ENCODE measurements at places on chromosomes 6 and 20.

GRCh38 chr6:105936972-105937371 is 149.2 kb upstream of the PRDM1 start:
- no peak for DNase-seq

GRCh38 chr20:2146080-2146867 is 44.6 kb downstream of the STK35 start:
- no peak for DNase-seq

GRCh38 chr20:62792940-62793756 is 3.1 kb upstream of the MRGBP start:
- no peak for DNase-seq

DNA sequence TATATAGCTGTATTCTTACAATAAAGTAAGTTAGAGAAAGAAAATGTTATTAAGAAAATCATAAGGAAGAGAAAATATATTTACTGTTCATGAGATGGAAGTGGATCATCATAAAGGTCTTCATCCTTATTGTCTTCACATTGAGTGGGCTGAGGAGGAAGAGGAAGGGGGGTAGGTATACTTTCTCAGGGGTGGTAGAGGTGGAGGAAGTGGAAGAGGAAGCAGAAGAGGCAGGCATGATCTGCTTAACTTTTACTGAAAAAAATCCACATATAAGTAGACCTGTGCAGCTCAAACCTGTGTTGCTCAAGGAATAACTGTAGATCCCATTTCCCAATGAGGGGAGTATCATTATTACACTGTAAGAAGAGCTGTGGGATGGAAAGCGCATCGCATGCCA is 714.2 kb downstream of the KIF16B start:
- no peak for DNase-seq

- DNase-seq = no peak
Observed at GRCh38 chr20:23614163-23614562, 8.4 kb upstream of the CST9 start.

GRCh38 chr6:30485236-30485635 is 4.1 kb upstream of the HLA-E start:
- no peak for DNase-seq

- no peak for DNase-seq
Observed at GRCh38 chr6:122894791-122895190, 101.2 kb upstream of the CLVS2 start.

DNA sequence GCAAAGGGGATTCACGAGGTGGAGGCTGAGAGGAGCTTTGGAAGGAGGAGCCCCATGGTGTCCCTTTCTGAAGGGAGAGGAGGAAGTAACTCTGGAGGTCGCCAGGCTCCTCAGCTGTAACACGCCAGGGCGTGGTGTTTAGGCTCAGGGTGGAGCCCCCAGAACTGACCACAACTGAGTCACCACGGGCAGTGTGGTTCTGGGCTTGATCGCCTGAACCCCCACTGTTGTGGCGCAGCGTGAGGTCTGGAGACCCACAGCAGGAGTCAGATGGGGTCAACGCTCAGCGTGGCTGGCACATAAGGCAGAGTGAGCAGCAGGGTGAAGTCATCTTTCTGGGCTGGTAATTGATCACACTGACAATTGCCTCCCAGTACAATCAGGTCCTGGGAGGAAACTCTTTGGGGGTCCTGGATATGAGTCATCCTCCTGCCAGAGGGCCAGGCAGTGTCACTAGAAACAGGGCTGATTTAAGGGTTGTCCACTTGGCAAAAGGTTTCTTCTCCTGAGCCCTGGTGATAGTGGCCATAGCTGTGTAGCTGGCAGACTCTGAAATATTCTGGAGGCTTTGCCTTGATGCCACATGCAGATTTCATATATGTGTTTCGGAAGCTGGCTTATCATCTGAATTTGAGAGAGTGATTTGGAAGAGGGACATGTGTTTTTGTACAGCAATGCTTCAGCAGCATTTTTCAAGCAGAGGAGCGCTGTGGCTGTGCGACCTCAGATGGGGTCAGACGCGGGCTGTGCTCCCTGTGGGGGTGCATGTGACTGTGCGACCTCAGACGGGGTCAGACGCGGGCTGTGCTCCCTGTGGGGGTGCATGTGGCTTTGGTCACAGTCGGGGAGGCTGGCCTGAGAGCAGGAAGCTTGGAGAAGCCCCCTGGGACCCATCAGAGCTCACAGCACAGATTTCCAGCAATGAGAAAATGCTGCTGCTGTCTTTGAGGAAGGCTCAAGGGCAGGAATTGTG is 50.0 kb downstream of the SYNJ2 start:
- DNase-seq = no peak

GRCh38 chr6:98094696-98095095 is 739.7 kb upstream of the POU3F2 start:
- DNase-seq = no peak

DNA sequence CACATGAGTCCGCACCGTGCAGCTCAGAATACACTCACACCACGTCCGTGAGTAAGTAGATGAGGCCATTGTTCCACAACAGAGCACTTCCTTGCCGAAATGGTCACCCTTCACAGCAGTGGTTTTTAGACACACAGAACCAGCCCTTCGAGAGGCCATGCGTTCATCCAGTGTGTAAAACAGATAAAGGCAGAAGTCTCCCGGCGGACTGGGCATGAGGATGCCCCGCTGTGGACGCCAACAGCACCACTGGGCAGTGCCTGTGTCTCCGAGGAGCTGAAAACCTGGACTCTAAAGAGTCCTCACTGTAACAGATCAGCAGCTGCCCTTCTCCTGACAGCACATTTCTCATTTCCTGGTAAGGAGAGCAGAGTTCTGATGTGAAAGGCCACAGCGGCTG is 75.2 kb downstream of the WDR27 start:
- DNase-seq = no peak

GRCh38 chr20:63433351-63433750 is 39.1 kb downstream of the KCNQ2 start:
- DNase-seq = no peak

GRCh38 chr20:24741493-24742072 is 207.5 kb upstream of the CST7 start:
- no peak for DNase-seq

- DNase-seq = no peak
Observed at GRCh38 chr20:47559141-47559540, 57.5 kb downstream of the NCOA3 start.

- no peak for DNase-seq
Observed at GRCh38 chr6:10453596-10453995, 38.7 kb upstream of the TFAP2A start.

- DNase-seq = no peak
Observed at GRCh38 chr6:4970739-4971395, 33.0 kb downstream of the RPP40 start.

DNA sequence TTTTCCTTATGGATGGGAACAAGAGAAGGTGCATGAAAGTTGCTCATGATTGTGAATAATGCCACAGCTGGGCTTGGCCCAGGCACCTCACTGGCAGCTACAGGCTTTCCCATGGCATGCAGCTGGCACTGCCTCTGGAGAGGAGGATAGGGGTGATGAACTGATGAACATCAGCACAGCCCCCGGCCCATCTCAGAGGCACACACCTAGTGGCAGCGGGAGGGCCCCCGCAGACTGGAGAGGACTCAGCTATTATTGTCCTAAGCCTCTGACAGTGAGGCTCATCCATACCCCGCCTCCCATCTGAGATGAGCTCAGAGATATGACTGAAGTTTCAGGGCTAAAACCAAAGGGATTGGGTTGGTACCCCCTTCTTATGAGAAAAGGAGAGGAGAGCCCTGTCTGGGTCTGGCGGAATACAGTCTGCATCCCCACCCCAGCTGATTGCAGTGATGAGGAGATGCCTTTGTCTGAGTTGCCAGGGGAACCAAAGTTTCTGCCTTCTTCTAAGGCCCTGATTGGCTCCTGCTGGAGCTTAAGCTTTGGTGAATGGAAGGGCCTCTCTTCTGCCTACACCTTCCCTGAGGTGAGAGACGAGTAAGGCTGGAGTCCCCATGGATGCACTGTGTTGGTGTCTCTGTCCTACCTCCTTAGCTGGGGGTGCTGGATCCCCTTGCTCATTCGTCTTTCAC is 27.6 kb upstream of the EPB41L1 start:
- no peak for DNase-seq

DNA sequence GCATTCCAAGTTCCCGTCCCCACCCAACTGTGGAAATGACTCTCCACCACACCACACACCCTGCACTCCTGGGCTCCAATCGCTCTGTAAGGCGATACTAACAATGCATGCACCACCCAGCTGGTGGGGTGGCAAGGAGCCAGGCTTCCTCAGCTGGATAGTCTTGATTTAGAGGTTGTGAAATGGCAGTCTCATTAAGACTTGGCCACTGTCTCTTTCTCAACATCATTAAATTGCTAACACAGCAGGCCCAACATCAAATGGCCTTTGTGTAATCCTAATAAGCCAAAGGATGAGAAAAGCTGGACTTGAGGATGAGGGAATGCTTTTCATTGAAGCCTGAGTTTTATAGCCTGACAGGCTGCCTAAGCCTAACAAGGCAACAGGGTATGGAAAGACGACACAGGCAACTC is 223.7 kb downstream of the GMDS start:
- no peak for DNase-seq

DNA sequence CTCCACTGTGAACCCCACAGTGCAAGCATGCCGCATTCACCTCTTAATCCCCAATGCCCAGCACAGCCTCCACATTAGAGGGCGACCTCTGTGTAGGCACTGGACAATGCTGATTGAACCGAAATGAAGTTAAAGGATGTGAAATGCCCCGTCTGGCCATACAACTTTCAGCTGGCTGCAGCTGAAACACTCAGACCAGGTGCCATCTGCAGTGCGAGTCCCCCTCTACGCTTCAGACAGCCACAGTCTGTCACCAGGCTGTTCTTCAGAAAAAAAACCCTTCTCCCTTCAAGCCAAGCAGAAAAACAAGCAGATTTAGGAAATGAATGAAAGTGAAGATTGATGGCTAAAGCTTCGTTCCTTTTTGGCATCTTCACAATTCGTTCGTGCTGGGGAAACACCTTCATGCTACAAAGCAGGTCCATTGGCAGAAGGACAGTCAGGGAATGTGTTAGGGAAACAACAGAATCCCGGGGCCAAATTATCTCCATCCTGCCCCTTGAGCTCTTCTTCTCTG is 44.7 kb downstream of the TNFAIP3 start:
- DNase-seq = no peak

DNA sequence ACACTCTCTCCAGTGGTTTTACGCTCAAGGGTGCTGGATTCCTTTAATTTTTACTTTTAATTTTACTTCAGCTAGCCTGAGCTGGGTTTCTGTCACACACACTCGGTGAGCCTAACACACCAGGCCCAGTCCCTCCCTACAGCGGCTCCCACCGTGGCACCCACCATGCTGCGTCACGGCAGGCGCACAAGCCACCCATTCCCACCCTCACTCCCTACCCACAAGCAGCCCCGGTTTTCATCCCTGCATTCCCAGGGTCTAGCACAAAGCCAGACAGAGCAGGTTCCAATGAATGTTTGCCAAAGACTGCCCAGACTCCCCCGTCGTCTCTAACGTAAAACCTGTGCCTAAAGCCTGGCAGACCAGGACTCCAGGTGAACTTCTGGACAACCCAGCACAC is 50.3 kb downstream of the MYH7B start:
- no peak for DNase-seq

DNA sequence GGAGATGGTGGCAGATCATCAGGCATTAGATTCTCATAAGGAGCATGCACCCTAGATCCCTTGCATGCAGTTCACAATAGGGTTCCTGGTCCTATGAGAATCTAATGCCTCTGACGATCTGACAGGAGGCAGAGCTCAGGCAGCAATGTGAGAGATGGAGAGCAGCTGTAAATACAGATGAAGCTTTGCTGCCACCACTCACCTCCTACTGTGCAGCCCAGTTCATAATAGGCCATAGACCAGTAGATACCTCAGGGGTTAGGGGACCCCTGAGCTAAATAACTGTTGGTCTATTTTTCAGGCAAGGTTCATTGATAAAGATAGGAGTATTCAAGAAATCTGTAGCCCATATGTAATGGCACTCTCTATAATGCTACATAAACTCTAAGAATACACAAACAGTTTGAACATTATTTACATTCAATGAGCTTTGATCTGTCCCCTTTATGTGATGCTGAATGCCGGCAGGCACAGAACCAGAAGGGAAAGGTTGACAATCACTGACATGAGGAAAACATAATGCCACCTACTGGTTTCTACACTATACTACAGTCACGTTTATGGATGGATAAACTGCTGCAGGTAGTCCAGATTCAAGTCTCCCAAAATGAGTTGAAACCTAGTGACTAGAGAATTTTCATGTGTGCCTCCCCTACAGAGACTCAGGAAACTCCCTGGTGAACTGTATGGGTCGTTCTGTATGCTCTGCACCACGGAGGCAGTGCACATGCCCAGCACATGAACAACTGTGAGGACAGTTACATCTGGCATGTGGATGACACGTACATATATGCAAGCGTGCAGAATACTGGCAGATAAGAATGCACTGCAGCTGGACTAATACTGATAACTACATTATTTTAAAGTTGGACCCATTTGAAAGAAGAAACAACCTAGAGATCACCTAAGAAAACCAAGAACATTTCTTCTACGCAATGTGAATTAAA is 72.0 kb downstream of the DST start:
- no peak for DNase-seq

- DNase-seq = no peak
Observed at GRCh38 chr6:80638213-80639055, 532.0 kb downstream of the BCKDHB start.

DNA sequence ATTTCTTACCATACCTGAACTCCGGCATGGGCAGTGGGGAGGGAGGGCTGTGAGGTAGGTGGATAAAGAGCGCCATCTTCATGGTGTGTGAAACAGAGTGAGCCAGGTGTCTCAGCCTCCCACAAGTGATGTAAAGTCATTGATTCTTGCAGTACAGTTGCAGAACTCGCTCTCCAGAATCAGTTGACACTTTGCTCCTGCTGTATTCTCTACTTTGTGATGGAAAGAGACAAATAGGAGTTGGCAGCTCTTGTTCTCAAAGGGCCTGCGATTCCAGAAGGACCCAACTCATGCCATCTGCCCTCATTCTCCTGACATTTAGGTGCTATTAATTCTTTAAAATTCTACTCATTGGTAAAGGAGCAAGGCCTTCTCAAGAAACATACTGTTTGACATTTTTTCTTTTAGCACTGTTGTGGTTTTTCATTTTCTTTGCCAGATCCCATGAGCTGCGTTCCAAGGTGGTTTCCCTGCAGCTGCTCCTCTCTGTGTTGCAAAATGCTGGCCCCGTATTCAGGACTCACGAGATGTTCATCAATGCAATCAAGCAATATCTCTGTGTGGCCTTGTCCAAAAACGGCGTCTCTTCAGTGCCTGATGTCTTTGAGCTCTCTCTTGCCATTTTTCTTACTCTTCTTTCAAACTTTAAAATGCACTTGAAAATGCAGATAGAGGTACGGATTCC is 49.3 kb downstream of the ARFGEF2 start:
- DNase-seq = no peak

- DNase-seq = no peak
Observed at GRCh38 chr6:3339811-3340210, 81.1 kb downstream of the PSMG4 start.

DNA sequence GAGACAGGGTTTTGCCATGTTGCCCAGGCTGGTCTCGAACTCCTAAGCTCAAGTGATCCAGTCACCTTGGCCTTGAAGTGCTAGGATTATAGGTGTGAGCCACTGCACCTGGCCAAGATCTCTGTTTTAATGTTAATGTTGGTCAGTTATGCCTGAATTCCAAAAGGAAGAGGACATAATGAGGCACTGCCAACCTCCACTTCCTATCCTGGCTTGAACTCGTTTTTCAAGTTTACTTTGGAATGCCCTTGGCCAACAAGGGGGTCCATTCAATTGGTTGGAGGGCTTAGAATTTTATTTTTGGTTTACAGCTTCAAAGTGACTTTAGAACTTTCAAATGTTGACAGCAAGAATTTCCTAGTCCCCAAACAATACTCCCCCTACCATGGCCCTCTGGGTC is 29.8 kb downstream of the DNAAF9 start:
- no peak for DNase-seq

- DNase-seq = no peak
Observed at GRCh38 chr6:29899281-29899680, 43.1 kb upstream of the HLA-A start.
